ENCODE measurements at places on chromosomes 13 and 19.
A peak's percentile ranks its signal among the peaks of the same experiment; 100 is the strongest.

DNA sequence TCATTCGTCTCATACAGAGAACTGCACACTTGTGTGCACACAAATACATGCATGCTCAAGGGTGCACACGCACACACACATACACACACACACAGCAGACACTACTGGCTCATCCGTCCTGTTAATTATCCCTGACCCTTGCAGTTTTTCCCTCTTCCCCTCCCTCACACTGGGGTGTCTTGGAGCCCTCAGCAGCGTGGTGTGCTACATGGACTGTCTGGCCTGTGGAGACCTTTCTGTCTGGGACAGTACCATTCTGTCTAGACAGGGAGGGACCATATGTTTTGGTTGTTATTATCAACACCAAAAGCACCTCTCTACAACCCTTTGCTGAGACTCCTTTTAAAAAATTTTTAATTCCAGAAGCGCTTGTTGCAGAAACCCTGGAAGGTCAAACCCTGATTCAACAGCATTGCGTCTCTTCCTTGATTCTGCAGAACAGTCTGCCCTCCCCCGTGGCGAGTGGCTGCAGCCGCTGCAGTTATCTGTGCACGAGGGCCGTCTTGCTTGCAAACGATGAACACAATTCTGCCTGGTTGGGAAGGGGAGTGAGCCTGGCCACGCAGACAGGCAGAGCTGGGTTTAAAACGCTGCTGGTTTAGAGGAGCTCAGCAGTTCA, 374.0 kb downstream of the IRS2 start:
- peak; percentile 69 for DNase-seq

- DNase-seq, result no peak
Measured at GRCh38 chr13:29065142-29065541, 245.0 kb downstream of the MTUS2 start.

- DNase-seq, result no peak
Measured at GRCh38 chr13:28492569-28493367, 2.2 kb downstream of the FLT1 start.

GRCh38 chr19:13831537-13832467, 36.6 kb downstream of the ZSWIM4 start:
- no peak for DNase-seq

GRCh38 chr19:6728346-6728745, 7.9 kb upstream of the C3 start:
- DNase-seq, result no peak

- no peak for DNase-seq
Measured at GRCh38 chr13:41780715-41781706, 179.9 kb downstream of the VWA8 start.

- no peak for DNase-seq
Measured at GRCh38 chr19:5108123-5108596, 139.2 kb downstream of the KDM4B start.

- peak; percentile 88 for DNase-seq
Measured at GRCh38 chr19:48513289-48514122, 1.9 kb upstream of the LMTK3 start.

- DNase-seq, result no peak
Measured at GRCh38 chr19:6421075-6422014, 3.3 kb downstream of the KHSRP start.

DNA sequence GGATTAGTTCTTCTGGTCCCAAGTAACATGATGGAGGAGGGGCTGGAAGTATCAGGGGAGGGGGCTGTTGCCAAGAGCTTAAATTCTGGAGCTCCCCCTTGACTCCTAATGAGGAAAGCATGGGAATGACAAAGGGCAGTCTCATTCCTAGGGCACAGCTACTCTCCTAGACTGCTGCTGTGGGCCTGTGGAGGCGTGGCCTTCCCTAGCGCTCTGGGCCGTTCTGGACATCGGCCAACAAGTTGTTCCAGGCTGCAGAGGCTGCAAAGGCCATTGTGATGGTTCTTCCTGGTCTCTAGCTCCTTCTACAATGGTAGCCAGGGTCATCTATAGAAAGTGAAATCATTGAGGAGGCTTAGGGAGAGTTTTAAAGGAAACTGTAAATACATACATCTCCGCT, 916.6 kb downstream of the DIAPH3 start:
- DNase-seq, result no peak

DNA sequence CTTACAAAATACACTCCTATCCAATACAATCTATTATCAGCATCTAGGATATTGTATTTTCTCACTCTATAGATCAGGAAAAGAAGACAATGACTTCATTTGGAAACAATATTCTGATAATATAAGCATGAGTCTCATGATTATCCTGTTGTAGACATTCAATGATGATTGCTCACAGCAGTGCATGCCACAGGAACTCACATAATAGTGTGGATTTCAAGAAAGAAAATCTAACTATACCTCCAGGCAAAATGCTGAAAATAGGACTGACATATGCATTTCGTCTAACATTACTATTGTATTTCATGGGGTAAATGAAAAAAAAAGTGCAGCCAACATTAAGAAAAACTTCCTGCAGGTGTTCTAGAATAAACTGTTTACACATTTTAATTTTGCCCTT, 122.6 kb downstream of the POSTN start:
- no peak for DNase-seq

GRCh38 chr13:24226762-24227161, 66.2 kb downstream of the SPATA13 start:
- DNase-seq, result no peak

DNA sequence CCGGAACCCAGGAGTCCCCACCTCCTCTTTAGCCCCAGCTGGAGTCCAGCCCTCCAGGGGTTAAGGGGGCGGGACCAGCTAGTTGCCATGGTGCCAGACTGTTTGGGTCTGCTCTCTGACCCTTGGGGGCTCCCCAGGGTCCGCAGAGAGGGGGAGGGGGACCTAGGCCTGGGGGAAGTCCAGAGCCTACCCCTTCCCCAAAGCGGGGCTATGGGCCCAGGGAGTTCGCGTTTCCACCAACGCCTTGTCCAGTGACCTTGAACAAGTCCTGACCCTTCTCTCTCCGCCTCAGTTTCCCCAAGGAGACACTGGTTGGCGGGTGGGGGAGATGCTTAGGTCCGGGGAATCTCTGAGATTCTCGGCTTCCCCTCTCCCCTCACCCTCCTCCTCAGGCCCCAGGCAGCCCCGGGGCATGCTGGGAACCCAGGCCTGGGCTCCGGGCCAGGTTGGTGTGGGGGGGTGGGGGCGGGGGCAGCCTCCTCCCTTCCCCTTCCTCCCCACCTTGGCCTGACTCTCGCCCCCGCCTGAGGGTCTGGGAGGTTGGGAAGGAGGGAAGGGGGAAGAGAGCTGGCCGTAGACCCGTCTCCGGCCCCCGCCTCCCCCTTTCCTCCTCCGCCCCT, 2.6 kb upstream of the SPACA6 start:
- peak; percentile 37 for DNase-seq

DNA sequence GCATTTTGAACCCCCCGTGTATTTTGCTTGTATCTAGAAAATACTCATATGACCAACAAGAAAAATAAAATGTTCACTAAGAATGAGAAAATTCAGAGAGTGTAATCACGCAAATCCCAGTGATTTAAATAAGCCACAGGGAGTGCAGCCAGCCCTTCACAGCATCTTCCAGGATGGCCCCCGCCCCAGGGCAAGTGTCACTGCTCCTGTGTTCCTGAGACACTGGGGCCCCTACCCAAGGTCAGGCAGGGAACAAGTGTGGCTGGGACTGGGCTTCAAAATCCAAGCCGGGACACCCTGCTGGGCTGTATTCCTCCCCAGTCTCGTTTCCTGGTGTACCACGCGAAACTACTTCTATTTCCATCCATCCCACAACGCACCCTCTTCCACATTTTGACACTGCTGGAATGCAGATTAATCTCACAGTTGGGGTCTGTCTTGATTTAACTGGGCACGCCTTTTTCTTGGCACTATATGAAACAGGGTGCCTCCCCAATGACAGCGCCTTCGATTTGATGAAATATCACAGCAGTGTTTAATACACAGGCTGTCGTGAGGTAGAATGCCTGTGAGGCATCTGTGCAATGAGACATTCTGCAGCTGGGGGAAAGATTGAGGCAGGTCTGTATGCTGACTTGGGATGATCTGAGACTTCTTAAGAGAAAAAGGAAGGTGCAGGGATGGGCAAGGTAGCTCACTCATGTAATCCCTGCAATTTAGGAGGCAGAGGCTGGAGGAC, 18.3 kb upstream of the CCNP start:
- DNase-seq, result no peak

DNA sequence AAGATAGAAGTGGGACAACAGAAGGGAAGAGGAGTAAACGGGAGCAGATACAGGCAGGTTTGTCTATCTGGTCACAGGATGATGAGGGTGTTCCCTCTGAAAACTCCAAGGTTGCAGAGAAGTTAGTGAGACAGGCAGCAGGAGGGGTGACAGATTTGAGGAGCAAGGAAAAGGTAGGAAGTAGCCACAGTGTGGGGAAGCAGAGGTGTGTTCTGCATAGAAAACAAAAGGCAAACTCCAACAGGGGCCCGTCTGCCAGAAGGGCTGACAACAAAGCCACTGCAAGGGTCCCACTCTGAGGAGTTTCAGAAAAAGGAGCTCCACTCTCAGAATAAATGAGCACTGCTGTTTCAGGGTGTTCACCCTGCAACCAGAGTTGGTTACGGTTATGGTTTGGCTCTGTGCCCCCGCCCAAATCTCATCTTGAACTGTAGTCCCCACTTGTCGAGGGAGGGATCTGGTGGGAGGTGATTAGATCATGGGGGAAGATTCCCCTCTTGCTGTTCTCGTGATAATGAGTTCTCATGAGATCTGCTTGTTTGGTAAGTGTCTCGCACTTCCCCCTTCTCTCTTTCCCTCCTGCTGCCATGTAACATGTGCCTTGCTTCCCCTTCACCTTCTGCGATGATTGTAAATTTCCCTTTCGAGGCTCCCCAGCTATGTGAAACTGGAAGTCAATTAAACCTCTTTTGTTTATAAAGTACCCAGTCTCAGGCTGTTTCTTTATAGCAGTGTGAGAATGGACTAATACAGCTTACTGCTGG, 32.1 kb downstream of the SMAD9 start:
- DNase-seq, result no peak

DNA sequence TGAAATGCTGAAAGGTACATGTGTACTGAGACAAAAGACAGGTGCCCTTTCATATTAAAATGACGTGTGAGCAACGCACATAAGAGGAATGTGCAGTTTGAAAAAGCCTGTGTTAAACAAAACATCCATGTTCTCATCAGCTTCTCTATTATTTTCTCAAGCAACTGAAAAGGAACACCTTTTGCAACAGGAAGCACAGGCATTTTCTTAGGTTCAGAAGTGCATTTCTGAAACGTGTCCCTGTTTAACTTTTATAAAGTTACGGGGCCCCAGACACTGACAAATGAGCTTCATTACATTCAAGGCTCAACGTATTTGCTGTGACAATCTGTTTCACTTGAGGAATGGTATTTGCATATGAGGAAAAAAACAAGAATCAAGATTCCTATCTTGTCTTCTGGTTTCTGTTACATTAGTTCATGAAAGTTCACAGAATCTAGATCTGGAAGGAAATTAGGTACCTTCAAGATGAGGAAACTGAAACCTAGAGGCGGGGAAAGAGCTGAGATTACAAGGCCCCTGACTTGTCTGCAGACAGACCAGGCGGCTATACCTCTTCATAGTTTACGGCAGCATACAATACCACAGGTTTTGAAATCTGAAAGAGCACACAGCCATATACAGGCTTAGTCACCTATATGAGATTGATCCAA, 431.7 kb downstream of the KLF12 start:
- DNase-seq, result peak; percentile 25

- DNase-seq, result no peak
Measured at GRCh38 chr13:102628559-102628958, 31.8 kb downstream of the TPP2 start.

DNA sequence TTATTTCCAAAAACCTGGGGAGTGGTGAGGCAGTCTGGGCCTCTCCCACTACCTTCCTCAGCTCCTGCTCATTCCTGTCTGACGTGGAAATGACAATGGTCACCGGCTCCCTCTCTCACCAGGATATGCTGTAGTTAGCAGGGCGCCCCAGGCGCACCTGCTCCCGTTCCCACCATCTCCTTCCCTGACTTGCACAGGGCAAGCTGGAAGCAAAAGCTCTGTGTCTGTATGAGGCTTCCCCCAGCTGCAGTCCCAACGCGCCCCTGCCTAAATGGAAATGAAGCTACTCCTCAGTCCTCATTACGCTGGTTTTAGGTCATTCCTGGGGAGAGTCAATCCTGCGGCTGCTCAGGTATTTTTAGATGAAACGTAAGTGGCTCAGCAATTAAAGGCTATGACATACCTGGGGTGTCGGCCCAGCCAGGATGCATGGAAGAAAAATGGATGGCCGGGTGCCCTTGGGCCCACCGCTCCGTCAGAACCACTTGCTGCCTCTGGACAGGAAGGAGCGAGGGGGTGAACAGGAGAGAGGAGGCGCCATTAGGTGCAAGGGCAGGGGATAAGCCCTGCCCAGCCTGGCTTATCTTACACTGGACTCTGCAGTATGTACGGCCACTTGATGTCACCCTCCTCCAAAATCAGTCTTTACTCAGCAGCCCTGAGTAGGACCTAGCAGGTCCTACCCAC, 32.4 kb downstream of the DHRS12 start:
- no peak for DNase-seq

GRCh38 chr19:57334191-57334590, 13.9 kb downstream of the ZNF543 start:
- no peak for DNase-seq

DNA sequence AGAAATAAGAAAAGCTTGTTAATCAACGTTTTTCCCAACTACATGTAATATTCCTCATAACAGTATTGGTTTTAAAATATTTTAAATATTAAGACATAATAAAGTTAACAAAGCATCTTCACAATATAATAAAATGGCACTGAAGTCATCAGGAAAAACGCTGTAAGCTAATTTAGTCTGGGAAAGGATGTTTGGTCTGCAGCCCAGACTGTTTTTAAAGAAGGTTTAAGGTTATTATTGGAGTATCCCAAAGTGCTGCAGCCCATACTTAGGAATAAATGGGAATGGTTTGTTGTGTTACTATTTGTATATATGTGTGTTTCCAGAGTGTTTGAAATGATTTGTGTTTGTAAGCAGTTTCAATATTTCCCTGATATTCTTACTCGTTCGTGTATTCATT, 192.8 kb upstream of the MAB21L1 start:
- no peak for DNase-seq

DNA sequence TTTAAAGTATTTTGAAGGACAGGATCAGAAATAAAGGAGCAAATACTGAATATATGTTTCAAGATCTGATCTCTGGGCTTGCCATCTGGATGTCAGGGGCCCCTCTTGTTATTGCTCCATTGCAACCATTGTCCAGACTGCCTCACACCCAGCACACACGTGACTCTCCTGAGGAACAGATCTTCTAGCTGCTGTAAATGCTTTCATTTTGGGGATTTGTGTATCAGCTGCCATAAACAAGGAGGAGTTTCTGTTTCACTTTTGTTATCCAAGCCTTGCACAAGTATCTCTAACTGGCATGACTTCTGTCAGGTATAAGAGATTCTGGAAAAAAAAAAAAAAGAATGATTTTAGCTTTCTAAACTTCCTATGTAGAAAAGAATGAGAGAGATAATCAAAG, 1624.1 kb upstream of the PRR20A start:
- DNase-seq, result no peak

GRCh38 chr13:106145997-106146864, 389.2 kb downstream of the EFNB2 start:
- DNase-seq, result peak; percentile 23

All from NCI-H748 treated with DMSO at 0.1 percent for 48 hours (cell line).